Stimulated activated CD4-positive, alpha-beta T cell treated with anti-CD3 and anti-CD28 coated beads, Interleukin-15, amount 100 ng/mL, for 1 hour (primary cell): ENCODE measurements at places on chromosomes 1 and 21.

- no peak for DNase-seq
Measured at GRCh38 chr1:178541829-178542553, 29.1 kb downstream of the TEX35 start.

DNA sequence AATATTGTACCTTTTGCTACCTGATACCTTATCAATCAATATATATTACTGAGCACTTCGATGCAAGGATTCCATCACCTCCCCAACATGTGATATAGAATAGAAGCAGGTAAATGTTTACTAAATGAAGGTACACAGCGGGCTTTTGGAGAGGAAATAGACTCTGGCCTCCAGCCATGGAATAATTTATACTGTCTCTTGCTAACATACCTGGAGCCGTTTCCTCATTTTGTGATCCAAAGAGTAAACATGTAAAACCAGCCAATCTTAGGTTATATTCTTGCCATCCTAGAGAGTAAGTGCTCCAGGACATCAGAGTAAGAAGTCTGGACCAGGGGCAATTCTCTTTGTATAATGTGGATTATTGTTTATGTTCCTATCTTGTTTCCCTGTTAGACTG, 39.4 kb downstream of the NDUFS5 start:
- no peak for DNase-seq

- DNase-seq, result no peak
Measured at GRCh38 chr1:195185321-195185720, 1422.9 kb downstream of the KCNT2 start.

DNA sequence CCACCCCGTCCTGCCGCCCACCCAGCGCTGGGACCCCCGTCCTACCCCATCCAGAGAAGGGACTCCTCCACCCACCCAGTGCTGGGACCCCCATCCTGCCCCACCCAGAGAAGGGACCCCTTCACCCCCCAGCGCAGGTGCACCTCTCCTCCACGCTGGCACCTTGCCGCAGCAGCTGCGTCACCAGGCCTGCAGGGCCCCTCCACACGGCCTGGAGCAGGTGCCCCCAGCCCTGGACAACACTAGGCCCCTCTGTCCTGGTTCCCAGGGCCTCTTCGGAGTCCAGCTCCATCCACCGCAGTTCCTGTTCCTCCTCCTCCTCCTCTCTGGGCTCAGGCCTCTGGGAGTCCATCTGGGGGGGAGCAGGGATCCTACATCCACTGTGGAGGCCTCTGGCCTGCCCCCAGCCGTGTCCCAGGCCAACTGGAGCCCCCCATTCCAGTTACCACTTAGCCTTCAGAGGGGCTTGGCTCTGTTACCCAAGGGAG, 378 bp downstream of the ANKRD65 start:
- DNase-seq, result no peak

GRCh38 chr1:17515902-17516301, 23.6 kb upstream of the ARHGEF10L start:
- DNase-seq, result no peak

DNA sequence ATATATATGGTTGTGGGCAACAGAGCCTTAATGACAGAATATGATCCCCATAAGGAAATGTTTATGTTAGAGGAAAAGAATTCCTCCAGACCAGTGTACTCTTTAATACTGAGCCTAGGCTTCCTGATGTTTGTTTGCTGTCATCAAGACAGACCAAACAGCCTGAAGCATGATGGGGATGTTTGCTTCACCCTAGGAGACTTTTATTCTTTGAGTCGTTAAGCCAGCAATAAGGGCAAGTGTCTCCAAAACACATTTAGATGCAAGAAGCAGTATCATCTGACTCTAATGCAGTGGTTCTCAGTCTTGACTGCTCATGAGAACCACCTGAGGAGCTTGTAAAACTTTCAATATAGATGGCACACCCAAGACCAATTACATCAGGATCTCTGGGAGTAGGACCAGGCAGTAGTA, 33.1 kb downstream of the UBE2U start:
- DNase-seq, result no peak

- DNase-seq, result no peak
Measured at GRCh38 chr1:242522304-242522945, 2.1 kb downstream of the PLD5 start.
